ENCODE measurements at places on chromosomes 16 and 17.

DNA sequence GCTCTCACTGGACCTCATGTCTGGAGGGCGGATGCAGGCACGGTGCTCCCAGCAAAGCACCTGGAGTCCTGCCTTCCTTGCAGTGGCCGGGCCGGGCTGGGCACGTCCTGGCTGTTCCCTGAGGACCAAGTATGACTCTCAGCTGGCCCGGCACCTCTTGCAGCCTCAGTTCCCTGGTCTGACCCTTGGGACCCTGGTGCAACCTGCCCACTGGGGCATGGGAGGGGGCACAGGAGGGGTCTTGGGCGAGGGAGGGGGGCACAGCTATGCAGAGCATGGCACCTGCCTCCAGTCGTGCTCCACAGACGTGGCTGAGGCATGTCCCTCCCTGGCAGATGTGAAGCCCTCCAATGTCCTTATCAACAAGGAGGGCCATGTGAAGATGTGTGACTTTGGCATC lies 19.6 kb downstream of the MAP2K3 start:
- DNase-seq, result no peak

DNA sequence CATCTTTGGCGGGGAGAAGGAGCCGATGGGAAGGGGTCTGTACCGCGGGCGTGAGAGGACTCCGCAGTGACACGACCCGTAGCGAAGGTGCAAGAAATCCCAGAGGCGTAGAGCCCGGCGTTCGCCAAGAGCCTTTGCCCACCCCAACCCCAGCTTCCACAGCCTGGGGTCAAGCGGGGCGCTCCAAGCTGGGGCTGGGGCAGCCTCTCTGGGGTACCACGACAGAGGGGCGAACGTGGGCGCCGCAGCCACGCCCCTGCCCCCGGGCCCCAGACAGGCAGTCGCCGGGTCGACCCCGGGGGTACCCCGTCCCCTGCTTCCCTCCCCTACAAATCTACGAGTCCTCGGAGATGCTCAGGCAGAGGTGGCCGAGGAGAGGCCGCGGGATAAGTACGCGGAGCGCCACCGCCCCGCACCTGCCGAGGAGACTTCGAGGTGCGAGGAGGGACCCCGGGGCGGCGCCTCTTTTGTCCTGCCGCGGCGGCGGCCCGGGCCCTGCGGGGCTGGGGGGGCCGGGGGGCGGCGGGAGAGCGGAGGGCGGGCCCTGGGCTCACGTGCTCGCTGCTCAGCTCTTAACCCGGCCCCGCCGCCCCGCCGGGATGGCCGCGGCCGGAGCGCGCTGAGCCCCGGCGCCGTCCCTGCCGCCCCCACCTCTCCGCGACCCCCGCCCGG lies at the start of gene ADAM11:
Gene ADAM11 (plus strand): TSS at position 575 of the 672 bp plus-strand sequence. CDS start 212 bp downstream, outside the sequence.
- no peak for DNase-seq

- no peak for DNase-seq
Measured at GRCh38 chr16:84136331-84137125, 8.4 kb downstream of the HSDL1 start.

GRCh38 chr16:72073560-72074230 lies 10.7 kb downstream of the HPR start:
- no peak for DNase-seq

GRCh38 chr17:9162275-9162985 lies 141.1 kb downstream of the NTN1 start:
- no peak for DNase-seq

GRCh38 chr17:75806822-75807500 lies 22.4 kb downstream of the UNK start:
- DNase-seq, result no peak

- peak; percentile 51 for DNase-seq
Measured at GRCh38 chr17:49315551-49316257, 46.3 kb downstream of the ZNF652 start.

GRCh38 chr17:79862771-79863440 lies 23.7 kb upstream of the CBX4 start:
- no peak for DNase-seq

DNA sequence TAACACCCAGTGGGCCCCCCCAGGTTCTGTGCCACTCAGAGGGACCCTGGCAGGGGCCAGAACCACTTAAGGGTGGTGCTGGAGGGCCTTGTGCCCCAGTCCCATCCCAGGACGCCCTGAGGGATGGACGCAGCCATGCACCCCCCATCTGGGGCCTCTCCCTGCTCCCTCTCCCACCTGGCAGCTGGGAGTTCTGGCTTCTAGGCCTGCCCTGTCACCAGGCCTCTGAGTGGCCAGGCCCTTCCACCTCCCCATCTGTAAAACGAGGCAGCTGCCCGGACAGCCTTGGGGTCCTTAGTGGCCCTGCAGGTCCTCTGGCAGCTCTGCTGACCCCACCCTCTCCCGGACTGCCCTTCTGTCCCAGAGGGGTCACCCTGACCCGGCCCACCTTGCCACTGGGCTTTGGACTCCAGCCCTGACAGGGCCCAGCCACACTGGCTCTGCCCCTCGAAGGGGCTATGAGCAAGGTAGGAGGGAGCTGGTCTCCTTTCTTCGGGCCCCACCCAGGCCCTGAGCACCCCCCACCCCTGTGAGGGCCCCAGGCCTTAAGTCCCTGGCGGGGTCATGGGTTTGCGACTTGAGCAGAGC lies 12.3 kb downstream of the PAM16 start:
- DNase-seq, result no peak

- no peak for DNase-seq
Measured at GRCh38 chr16:87951552-87952538, 611 bp downstream of the BANP start.

- no peak for DNase-seq
Measured at GRCh38 chr17:8904201-8904600, 36.7 kb upstream of the PIK3R6 start.

GRCh38 chr16:47047524-47048203 lies 74.2 kb upstream of the DNAJA2 start:
- DNase-seq, result no peak

GRCh38 chr17:64534187-64534586 lies 27.4 kb downstream of the CEP95 start:
- DNase-seq, result no peak

DNA sequence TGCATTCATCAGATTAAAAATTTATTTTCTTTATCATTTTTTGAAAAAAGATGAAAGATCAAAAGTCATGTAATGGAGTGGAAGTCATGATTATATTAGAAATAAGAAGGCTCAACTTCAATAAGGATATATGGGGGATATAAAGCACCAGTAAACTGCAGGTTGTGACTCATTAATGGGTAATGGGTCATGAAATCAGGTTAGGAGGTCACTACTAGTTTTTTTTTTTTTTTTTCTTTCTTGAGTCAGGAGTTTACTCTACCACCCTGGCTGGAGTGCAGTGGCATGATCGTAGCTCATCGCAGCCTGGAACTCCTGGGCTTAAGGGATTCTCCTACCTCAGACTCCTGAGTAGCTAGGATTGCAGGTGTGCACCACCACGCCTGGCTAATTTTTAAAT lies 14.3 kb downstream of the EFCAB13 start:
- DNase-seq, result no peak

GRCh38 chr17:72206376-72206775 lies 85.6 kb downstream of the SOX9 start:
- no peak for DNase-seq
